ENCODE measurements at places on chromosomes 6 and 20.
A peak's percentile ranks its signal among the peaks of the same experiment; 100 is the strongest.

- DNase-seq = no peak
Observed at GRCh38 chr6:126180585-126180984, 159.3 kb upstream of the CENPW start.

DNA sequence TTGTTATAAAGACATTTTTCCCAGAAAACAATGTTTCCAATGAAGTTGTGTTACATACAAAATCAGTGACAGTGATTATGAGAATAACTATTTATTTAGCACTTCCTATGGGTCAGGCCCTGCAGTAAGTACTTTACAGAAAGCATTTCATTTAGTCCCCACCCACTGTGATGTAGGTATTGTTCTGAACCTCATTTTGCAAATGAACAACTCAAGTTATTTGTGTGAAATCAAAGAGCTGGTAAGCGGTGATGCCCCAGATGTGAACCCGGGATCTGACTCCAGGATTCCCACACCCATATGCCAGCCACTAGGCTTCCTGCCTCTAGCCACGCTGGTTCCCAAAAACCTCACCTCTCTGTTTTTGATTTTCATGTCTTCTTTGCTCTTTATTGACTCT lies 30.9 kb downstream of the FAXC start:
- no peak for DNase-seq

DNA sequence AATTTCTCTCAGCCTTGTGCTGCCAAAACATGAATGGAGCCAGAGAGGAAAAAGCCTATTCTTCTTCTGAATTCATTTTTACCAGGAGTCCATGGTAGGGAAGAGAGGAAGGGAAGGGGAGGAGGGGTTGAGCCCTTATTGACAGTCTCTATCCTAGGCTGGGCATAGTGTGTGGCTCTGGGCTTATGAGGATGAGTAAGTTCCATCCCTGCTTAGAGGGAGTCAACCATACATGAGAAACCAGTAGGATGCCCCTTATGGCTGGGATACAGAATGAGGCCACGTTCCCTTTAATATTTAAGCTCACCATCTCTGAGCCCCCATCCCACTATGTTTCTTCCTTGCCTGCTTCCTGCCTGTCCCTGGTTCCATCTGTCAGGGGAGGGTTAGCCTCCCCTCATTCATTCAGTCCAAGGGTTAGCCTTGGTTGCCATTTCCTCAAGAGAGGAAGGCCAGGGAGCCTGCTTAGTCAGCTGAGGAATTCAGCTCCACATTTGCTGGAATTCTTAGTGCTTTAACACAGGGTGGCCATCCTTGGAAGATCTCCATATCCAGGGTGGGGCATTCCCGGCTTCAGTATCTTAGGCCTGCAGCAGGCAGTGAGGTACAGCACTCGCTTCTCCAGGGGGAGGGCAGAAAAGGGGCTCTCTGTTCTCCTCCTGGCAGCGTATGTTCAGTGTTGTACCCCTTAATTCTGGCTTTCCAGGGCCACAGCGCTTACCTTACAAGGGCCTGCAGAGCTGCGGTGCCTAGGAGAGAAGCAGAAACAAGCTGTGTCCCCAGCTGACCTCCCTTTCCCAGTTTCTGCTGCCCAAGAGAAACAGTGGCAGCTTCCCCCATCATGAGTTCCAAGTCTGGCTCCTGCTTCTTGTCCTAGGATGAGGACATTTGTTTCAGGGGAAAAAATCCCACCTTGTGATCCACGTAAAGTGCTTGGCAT lies 12.5 kb downstream of the SIRT5 start:
- no peak for DNase-seq

DNA sequence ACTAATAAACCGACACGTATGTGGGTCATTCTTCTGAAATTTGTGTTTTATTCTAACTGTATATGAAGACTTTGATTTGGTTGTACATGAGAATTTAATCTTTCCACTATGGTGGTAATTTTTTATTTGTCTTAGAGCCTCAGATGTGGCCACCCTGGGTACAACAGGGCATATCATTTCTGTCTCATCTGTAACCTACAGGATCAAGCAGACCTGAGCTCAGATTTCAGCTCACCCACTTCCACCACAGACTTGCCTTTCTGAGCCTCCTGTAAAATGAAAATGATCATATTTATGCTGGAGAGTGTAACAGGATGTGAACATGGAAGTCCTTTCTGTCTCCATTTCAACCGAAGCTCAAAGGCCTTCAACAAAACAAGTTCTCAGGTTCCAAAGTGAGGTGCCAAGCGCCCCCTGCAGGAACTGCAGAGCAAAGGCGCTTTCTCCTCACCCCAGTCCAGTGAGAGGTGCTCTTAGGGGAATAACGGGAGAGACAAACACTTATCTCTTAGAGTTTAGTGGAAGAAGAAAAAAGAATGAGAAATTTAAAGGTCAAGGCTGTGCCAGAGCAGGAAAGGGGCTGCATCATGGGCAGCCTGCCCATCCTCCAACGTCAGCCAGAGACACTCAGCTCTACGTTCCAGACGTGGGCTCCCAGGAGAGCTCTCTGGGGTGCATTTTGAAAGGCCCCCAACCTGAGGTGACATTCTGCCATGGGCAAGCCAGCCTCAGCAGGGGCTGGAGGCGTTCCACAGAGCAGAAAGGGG lies 23.0 kb upstream of the CD24 start:
- DNase-seq = peak; percentile 80

GRCh38 chr6:111478064-111478476 lies 4.9 kb downstream of the REV3L start:
- no peak for DNase-seq

DNA sequence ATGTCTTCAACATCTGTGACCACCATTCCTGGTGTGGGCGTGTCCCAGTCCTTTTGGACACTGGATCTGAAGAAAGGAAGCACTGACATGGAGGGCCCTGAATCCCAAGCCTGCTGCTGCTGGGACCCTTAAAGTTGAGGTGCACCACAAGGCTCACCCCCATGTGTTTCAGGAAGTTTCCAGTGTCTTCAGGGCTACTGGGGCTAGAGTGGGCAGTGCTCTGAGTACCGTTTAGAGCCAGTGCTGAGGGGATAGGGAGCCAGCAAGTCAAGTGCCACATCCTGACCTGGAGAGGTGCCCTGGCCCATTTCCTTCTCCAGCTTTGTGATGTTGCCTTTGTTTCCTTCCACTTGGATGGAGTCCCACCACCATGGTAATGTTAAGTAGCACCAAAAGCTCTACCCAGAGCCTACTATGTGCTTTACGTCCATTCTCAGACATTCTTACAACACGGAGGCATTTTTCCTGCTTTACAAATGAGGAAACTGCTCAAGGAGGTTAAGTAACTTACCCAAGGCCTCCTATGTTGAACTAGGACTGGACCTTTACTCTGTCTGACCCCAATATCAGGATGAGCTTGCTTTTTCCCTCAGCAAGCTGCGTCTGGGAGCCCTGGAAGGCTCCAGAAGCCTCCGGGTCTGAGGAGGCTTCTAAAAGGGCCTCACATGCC lies 552 bp upstream of the DEF6 start:
- no peak for DNase-seq

DNA sequence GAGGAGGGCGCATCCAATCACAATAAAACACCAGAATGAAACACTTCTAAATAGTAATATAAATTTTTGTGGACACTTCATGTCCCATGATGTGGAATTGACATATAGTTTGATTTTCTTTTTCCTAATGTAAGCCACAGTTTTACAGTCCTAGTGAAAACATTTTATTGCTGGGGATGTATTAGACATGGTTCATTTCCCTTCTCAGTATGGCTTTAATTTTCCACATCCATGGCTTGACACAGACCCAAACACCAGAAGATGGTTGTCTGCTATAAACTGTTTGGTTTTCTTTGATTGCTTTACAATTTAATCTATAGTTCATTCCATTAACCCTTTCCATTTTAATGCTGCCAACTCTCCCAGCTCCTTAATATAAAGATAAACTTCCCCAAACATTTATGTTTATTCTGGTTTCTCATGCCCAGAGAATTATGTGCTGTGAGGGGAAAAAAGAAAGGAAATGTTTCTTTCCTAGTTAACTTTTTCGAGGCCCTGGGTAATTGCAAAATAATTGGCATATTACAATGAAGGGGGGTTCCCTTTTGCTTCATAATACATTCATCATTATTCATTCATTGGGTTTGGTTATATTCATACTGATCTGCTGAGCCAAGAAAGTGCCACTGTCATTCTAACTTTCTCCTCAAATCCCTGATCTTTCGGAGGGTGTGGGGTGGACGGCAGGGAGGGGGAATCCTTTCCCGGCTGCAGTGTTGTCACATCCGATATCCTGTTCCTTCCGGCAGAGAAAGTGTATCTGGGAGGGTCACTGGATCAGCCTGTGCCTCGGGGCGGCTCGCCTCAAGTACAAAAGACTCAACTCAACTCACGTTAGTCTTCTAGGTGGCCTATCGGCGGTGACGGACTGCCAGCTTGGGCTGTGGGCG lies 127.6 kb upstream of the TFAP2D start:
- no peak for DNase-seq

GRCh38 chr6:161674930-161675682 lies 401.2 kb upstream of the AGPAT4 start:
- DNase-seq = no peak

DNA sequence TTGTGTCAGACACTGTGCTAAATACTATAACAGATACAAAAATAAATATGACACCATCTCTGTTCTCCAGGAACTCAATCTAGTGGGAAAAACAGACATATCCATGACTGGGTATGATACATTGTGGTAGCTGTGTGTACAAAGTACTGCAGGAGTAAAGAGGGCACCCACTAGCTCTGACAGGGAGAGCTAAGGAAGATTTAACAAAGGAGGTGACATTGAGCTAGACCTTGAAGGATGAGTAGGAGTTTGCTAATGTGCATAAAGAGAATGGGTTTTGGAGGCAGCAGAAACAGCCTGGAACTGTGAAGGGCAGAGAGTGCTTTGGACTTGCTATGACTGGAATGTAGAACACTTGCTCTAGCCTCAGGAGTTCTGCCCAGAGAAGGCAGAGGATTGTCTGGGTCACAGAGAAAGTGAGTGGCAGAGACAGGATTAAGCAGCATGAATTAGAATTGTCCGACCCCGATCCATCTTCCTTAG lies 14.4 kb downstream of the MMP24 start:
- no peak for DNase-seq

DNA sequence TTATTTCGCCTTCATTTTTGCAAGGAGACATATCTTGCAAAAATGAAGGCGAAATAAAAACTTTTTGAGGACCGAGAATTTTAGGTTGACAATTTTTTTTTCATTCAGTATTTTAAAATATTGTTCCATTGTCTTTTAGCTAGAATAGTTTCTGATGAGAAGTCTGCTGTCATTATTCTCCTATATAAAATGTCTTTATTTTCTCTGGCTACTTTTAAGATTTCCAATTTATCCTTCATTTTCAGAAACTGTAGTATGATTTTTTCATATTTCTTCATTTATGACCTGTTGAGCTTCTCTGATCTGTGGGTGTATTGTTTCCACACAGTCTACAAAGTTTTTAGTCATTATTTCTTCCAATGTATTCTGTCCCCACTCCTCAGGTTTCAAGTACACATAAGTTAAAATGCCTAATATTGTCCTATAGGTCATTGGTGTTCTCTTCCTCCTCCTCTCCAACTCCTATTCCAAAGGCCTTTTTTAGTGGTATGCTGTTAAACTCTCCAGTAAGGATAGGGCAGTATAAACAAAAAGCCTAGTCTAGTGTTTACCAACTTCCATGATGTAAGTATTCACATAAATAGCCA lies 15.7 kb downstream of the AHI1 start:
- no peak for DNase-seq

GRCh38 chr20:45115829-45116228 lies 855 bp upstream of the WFDC5 start:
- DNase-seq = no peak

- no peak for DNase-seq
Observed at GRCh38 chr20:55354720-55355119, 650.6 kb downstream of the CBLN4 start.

- no peak for DNase-seq
Observed at GRCh38 chr6:38088010-38088409, 268.5 kb downstream of the ZFAND3 start.

DNA sequence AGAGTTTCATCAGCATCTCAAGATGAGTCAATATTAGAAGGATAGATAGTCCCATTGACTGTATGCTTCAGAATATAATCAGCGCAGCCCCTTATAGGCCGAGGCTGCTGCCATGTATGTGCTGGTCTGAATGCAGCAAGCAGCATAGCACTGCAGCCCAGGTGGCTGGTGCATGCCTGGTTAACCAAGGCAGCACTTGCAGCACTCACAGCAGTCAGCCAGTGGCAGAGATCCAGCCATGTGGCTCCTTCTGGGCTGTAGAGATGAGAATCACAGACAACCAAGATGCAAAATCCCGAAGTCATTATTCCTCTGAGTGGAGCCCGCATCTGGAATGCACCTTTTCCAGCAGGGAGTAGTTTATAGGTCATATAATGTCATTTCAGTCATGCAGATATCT lies 251.9 kb downstream of the UST start:
- no peak for DNase-seq

DNA sequence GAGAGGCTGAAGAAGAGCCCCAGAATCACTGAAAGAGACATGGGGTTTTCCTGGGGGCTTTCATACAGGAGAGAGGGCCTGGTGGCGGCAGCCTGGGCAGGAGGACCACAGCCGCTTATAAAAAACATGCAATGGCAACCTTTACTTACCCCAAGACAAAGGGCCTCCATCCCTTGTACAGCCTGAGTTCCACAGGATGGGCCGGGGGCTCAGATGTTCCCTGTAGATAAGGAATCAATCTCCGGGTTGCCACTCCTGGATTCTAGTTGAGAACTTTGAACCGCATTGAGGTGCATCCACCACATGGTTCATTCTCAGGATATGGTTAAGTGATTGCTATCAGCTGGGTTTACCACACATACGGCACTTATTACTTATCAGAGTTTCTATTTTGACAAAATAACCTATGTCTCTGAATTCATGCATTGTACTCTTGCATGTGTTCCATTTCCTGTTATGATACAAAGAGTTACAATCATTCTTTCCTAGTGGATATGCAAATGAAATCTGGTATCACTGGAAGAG lies 677.6 kb downstream of the KIF16B start:
- DNase-seq = no peak

DNA sequence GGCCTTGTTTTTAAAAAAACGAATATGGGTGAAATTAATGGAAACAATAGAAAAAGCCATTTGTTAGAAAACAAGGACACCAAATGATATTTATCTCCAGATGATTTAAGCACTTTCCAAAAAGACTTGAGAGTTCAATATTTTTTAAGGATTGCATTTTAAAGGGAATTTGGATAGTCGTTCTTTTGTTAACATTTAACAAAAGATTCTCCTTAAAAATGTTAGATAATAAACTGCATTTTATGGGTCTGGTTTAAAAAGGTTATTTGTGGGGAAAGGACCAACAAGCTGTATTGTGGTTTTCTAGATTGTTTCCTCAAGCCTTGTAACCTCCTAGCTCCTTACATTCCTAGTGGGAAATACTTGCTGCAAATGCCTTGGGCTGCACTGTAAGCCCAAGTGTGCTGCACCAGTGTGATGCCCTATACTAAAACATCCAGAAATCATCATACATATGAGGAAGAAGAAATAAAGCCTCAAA lies 1.5 kb upstream of the PHIP start:
- no peak for DNase-seq
